ENCODE measurements at places on chromosomes 1 and 21. TPM values are rescaled to one million over a fixed set of nuclear protein-coding genes. Genes with fewer than 3 reads are reported as not detected.

The LCE1A gene
- total RNA-seq, result not detected

DNA sequence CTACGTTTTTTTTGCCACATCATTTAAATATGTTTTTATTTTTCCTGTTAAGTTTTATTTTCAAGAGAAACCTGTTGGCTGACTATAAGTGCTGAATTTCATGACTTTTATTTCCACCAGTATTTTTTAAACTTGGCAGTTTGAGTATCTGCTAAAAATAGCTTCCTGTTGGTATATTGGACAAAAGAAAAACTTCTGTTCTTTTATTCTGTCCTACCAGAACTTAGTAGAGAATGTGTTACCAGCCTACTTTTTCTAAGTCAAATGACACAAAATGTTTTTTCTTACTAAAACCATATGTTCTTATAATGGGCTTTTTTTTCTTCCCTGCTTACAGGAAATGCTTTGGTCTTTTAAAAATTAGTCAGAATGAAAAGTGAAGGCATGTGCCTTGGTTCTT, 7.6 kb downstream of the DR1 start:
- H3K27me3 ChIP-seq, result no peaks in the 10 kb centered on the region
- no peak for DNase-seq
- peaks cover 51% of the 10 kb centered on the region for H3K4me1 ChIP-seq
- peaks cover 36% of the 10 kb centered on the region for H3K36me3 ChIP-seq

DNA sequence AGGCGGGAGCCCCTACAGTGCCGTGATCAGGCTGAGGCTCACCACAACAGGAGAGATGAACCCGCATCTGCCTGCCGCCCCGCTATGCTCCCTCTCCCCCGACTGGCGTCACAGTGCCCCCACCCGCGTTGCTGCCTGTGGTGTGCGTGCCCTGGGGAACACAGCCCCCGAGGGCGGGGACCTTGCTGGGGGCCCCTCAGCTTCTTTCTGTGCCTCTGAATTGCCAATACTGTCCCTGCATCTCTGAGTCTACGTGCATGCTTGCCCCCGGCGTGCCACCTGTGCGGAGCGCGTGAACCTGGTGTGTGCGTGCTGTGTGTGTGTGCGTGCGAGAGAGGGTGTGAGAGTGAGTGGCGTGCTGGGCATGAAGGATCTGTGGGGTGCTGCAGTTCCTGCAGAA, 10.3 kb downstream of the PARS2 start:
- no peaks in the 10 kb centered on the region for H3K36me3 ChIP-seq
- H3K27ac ChIP-seq, result no peak overlapping the region
- peaks cover 4% of the 10 kb centered on the region for H3K4me1 ChIP-seq
- no peaks in the 10 kb centered on the region for H3K27me3 ChIP-seq
- H3K4me3 ChIP-seq, result no peak overlapping the region

DNA sequence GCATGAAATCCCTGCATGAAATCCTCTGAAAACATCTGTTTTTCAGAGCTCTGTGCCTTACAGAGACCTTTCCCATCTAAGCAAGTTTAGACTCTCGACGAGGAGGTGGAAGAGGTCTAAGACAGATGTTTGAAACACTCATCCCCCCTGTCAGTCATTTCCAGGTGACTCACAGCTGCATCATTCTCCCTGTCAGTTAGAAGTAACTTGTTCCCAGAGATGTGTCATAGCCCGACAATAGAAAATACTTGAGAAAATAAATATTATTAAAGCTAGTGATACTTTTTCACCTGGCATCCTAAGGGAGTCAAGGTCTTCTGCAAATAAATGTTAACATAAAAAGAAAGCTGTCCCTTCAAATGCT, 41.6 kb upstream of the SEC16B start:
- DNase-seq, result no peak
- H3K27me3 ChIP-seq, result no peaks in the 10 kb centered on the region
- H3K4me1 ChIP-seq, result no peaks in the 10 kb centered on the region

GRCh38 chr1:40300651-40301050, 16.4 kb downstream of the COL9A2 start:
- no peaks in the 10 kb centered on the region for H3K27me3 ChIP-seq
- no peak overlapping the region for H3K27ac ChIP-seq
- no peak overlapping the region for H3K4me3 ChIP-seq
- no peaks in the 10 kb centered on the region for H3K4me1 ChIP-seq
